CD4-positive, CD25-positive, alpha-beta regulatory T cell (primary cell): ENCODE measurements at places on chromosomes 3 and 15.

DNA sequence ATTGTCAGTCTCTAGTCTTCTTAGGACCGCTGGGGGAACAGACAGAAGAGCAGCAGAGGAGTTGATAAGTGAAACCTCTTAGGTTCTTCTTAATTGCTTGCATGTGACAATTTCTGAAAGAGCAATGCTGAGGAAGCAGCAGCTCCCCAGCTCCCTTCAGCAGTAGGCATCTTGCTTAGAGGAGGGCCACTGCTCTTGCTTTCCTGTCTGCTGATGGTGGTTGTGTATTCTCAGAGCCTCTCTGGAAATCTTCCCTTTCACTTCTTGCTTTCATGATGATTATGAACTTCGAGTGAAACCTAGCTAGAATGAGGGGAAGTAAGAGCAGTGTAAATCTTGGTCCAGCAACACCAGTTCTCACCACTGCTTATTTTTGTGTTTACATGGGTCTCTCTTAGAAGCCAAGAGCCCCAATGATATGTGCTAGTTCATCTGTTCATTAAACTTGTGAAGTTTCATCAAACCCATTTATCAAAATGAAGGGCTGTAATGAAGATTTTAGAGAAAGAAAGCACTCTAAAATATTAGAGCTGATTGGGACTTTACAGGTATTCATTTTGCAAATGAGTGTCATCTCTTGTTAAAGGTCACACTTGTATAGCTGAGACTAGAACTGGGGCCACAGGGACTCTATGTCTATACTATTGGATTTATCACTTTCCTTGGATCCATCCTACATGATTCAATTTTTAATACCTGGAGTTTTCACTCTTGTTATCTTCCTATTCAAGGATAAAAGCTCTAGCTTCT is 246.7 kb downstream of the LPP start:
- DNase-seq: no peak

GRCh38 chr3:34323517-34323916 is 525.1 kb downstream of the PDCD6IP start:
- no peak for DNase-seq

DNA sequence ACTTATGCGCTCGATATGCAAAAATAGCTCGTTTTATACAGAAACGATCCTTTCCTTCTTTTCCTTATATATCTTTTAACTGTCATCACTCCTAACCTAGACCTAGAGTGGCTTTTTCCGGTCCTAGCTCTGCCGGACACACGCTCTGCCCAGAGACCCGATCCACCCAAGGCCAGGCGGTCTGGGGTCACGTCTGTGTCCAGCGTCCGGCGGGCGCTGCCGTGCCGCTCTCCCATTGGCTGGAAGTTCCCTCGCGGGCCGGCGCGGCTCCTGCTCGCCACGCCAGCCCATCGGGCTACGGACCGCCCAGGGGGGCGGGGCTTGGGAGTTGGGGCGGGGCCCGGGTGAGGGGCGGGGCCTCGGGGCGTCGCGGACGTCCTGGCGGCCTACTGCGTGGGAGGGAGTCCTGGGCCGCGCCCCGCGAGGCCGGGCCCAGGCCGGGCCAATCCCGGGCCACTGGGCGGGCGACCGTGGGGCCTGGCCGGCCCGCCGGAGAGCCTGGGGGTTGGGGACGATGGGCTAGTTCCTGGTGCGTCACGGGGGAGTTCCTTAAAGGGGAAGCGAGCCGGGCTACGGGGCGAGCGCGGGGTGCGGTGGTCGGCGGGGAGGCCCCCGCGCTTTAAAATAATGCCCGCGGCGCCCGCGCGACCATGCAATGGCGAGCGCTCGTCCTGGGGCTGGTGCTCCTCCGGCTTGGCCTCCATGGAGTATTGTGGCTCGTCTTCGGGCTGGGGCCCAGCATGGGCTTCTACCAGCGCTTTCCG is at the start of gene EDEM1:
Gene EDEM1 (plus strand): TSS at position 552 of the 764 bp plus-strand sequence. CDS start 99 bp downstream, at position 651.
- peak; percentile 96 for DNase-seq

GRCh38 chr3:37255990-37256308 is 81.6 kb upstream of the LRRFIP2 start:
- no peak for DNase-seq

GRCh38 chr3:53823026-53823955 is 22.9 kb downstream of the CHDH start:
- DNase-seq: no peak
